ENCODE measurements at places on chromosomes 16 and 17. TPM values are rescaled to one million over a fixed set of nuclear protein-coding genes. Genes with fewer than 3 reads are reported as not detected.

Gene HOXB1
- total RNA-seq = not detected

Gene MIEF2
- 22.3 TPM for total RNA-seq

Gene CRHR1
- not detected for total RNA-seq

Gene RMI2
- 47.4 TPM for total RNA-seq

Gene MYH13
- total RNA-seq = not detected

Gene KRT33A
- total RNA-seq = not detected
